ENCODE measurements at places on chromosomes 3 and 15.

DNA sequence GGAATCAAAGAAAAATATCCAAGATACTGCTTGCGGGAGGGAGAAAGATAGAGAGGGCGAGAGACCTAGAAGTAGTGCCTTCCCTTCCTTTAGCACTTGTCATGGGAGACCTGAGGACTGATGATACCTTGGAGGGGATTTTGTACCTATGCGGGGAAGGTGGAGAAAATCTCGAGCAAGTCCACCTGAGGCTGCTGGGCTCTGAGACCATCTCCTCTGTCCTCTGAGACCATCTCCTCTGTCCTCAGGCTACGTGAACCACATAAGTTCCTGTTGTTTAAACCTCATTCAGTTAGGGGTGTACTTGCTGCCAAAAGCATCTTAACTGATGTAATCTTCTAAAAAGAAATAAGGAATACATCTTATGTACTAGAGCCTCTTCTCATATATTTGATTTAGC is 164.9 kb downstream of the NR2F2 start:
- DNase-seq = no peak

- DNase-seq = no peak
These were observed 57.9 kb upstream of the CACNA2D3 start for GRCh38 chr3:54064486-54064885.

DNA sequence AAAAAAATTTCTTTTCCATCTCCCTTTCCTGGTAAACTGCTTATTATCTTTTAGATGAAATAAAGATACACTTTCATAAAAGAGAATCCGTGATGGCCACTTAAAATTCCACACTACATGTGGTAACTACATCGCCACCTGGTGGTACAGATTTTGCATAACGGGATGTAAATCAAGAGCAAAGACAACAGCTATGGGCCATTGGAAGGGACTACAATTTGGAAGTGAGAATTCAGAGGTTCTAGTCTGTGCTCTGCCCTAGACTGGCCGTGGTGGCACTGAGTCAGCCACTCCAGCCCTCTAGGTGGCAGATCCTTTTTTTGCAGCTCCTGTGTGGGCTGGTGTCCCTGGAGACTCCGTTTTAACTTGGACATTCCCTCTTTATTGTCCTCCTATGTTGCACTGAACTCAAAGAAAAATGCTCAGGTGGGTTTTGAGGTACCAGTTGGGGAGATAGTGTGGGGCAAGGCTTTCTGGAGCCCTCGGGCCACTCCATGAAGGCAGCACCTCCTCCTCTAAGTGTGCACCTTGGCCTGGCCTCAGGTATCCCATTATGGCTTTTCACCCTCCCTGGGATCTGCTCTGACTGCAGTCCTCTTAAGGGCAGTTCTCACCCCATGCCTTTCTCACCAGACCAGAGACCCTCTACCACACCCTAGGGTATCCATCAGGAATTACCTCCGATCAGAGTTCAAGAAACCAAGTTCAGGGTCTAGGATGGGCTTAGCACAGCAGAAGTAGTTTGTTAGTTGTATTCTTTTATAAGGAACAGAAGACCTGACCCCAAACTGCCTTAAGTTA is 54.9 kb downstream of the SPSB4 start:
- peak; percentile 90 for DNase-seq

DNA sequence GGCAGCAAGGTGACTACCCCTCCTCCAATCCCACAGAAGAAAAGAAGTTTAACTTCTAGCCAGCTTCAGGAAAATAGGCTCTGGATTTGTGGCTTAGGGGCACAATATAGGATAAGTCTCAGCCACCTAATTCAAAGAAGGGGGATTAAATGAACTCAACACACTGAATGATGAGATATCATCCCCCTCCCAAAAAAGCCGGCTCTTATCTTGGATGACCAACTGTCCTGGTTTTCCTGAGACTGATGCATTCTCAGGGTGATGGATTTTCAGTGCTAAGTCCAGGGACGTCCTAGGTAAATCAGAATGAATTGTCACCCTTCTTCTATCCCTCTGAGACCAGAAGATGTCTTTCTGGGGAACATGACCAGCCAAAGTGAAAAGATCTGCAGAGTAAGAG is 487.0 kb upstream of the PROK2 start:
- DNase-seq = no peak

- no peak for DNase-seq
These were observed 80.2 kb upstream of the ACP3 start for GRCh38 chr3:132236701-132237651.

- DNase-seq = no peak
These were observed 506.2 kb upstream of the IL12A start for GRCh38 chr3:159482241-159482993.

GRCh38 chr3:50662408-50662807 is 12.3 kb upstream of the DOCK3 start:
- DNase-seq = no peak

DNA sequence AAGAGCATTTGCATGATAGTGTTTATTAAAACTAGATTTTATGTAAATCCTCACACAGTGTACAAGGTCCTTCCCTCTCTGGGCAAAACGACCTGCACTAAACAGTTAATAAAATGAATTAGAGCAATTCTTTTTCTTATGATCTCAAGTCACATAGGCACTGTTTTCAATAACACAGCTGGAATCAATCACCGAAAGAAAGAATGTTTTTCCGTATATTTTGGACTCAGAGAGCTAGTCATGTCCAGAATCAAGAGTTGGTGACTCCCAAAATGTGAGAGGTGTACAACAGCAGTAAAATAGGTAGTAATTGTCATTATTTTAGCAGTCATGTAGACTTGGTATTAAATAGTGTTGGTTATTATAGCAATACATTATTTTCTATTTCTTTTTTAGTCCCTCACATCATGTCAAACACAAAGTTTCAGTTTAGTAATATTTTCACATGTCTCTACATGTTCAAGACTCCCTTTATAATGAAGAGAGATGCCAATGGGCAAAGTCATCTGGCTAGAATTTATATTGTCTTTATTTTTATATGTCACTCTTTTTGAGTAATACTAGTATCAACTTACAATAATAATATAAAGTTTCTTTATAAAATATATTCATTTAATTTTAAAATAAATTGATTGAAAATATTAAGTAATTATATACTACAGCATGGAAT is 448.6 kb upstream of the CDIN1 start:
- DNase-seq = no peak

DNA sequence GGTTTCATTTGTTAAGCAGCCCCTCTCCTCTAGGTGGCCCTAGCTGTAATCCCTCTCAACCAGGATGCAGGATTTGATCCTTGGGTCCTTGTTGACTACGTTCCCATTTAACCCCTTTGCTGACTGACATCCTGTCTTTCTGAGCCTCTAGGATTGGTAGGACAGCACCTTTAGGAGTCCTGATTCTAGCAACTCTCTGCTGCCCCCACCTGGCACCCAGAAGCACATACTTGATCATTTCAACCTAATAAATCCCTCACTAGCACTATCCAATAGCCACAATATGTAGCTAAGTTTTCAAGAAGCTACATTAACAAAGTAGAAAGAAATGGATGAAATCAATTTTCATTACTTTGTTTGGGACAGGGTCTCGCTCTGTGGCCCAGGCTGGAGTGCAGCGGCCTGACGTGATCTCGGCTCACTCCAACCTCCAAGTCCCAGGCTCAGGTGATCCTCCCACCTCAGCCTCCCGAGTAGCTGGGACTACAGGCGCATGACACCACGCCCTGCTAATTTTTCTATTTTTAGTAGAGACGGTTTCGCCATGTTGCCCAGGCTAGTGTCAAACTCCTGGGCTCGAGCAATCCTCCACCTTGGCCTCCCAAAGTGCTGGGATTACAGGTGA is 28.3 kb downstream of the RSL24D1 start:
- DNase-seq = peak; percentile 80

GRCh38 chr3:49339581-49339940 is 292 bp downstream of the USP4 start:
- DNase-seq = no peak

GRCh38 chr3:126811530-126811929 is 107.5 kb downstream of the CHCHD6 start:
- DNase-seq = no peak

DNA sequence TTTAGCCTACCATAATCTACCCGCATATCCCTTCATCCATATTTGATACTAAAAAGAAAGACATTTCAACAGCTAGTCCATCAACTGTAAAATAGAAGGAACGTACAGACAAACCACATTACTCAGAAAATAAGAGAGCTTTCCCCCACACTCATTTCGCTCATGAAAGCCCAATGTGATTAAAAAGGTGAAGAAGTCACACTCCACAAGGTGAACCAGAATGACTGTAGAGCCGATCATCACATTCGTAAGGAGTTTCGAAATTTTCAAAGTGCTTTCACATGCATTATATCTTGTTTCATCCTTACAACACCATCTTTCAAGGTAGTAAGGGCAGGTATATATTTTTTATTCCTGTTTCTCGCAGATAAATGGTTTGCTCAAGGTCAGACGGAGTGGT is 225.3 kb downstream of the FOXP1 start:
- DNase-seq = no peak

DNA sequence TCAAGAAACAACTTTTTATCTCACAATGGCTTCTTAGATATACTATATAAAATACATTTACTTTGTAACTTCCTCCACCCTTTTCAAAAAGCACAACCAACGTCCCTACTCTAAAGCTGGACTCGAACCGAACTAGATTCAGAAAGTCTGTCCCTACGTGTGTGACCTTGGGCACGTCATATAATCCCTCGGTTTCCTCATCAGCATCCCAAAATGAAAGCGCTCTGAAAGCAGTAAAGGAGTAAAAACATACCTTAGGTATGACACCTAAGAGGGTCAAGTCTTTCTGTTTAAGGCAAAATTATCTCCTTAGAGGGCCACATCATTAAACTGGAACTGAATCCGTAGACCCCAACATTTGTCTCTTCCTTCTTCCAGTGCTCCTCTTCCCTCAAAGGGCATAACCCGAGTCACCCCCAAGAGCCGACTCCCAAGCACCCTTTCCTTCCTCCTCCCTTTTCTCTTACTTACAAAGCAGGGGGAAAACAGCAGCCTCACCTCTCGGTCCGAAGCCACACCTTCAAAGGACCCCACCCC is 663 bp downstream of the PDCD10 start:
- DNase-seq = no peak

DNA sequence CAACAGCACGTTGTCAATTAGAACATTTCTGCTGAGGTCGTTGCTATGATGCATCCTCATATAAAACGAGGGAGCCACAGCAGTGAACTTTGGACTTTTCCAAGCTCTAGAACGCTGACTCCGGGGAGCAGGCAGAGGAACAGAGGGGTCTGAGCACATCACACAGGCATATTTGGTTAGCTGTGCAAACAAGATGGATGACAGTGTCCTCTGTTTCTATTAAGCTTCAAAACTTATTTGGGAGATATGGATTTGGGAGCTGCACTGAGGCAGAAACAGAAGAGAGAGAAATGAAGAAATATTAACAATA is 278.0 kb upstream of the TBL1XR1 start:
- no peak for DNase-seq

DNA sequence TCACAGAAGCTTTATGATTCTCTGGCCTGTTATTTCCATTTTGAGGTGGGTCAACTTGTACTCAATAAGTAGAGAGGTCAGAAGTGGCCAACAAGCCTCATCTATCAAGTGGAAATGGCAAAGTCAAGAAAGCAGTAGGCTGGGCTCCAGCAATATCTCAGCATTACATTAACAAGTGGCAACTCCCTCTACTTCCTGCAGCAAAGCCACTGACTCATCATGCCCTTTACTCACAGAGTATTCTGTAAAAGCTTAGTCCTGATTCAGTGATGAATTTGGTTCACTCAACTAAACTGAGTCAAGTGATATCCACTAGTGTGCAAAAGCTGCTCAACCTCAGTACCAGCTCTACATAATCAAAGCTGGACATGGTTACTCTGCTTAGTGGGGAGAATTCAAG is 954.6 kb downstream of the EPHA3 start:
- no peak for DNase-seq

DNA sequence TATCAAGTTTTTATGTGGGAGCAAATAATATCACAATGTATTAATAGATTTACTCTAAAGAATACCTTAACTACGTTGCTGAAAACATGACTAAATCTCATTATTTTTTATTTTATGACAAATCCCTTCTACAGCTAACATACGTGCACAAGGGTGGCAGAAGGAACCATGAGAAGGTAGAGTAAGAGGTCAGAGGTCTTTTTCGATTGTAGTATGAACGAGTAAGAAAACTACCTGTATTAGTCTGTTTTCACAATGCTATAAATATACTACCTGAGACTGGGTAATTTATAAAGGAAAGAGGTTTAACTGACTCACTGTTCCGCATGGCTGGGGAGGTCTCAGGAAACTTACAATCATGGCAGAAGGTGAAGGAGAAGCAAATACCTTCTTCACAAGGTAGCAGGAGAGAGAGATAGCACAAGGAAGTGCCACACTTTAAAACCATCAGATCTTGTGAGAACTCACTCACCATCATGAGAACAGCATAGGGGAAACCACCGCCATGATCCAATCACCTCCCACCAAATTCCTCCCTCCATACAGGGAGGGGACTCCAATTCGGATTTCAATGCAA is 95.3 kb downstream of the SUCLG2 start:
- DNase-seq = no peak

DNA sequence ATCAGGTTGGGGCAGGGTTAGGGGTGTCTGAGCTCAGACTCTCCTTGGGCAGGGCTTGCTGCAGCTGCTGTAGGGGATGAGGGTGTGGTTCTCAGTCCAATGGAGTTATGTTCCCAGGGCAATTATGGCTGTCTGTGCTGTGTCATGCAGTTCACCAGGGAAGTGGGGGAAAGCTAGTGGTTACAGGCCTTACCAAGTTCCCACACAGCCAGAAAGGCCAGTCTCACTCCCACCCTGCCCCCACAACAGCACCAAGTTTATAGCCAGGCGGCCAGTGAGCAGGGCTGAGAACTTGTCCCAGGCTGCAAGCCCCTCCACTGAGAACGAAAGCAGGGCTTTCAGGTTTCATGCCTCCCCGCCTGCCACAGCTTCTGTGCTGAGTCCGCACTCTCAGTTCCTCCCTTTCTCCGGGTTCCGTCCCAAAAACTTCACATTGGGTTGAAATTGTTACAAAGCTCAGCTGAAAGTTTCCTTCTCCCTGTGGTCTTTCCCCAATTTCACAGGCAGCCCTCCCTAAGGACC is 19.6 kb upstream of the CPOX start:
- DNase-seq = peak; percentile 53

GRCh38 chr3:42654331-42655201 is 1.1 kb downstream of the ZBTB47 start:
- peak; percentile 86 for DNase-seq

DNA sequence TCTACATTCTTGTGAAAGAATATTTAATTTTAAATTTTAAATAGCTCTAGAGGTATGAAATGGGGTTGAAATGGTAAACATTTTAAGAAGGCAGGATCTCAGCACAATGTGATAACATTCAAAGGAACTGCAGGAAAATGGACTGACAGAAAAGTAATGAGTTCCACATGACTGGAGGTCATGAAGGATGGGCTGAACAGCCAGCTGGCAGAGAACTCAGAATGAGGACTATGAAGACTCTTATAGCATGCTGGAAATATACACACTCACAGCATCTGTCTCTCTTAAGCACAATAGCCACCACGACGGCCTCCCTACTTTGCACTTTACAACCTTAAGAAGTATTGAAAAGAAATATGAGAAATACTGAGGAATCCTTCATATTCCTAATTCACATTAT is 94.7 kb downstream of the TNIK start:
- no peak for DNase-seq

All from Ammon's horn (tissue), 1 donor.